ENCODE measurements at places on chromosomes 2 and 18.

DNA sequence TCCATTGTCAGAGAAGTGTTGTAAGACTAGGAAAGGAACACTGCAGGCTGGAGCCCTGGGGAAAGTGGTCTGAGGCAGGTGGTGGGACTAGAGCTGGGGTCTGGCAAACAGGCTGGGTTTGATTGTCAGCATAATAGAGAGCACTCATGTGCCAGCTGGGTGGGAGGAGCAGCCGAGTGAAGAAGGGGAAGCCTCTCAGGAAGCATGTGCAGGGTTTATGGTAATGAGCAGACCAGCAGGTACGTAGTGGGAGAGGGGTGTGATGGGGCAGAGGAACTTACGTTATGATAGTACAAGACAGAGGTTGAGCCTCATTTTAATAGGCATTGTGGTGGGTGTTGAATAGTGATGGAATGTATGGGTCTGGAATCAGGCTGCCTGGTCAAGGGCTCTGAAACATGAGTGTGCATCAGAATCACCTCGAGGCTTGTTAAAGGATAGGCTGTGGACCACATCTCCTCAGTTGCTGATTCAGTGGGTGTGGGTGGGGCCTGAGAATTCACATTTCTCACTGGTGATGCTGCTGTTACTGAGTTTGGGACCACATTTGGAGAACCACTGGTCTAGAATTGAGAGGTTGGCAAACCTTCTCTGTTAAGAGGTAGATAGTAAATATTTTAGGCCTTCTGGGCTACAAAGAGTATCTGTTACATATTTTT lies 1.7 kb upstream of the MGAT5 start:
- no peak for DNase-seq

- DNase-seq = peak; percentile 68
Measured at GRCh38 chr2:160388464-160389263, 104.9 kb downstream of the RBMS1 start.

- DNase-seq = no peak
Measured at GRCh38 chr18:22971038-22971437, 37.9 kb downstream of the RBBP8 start.

DNA sequence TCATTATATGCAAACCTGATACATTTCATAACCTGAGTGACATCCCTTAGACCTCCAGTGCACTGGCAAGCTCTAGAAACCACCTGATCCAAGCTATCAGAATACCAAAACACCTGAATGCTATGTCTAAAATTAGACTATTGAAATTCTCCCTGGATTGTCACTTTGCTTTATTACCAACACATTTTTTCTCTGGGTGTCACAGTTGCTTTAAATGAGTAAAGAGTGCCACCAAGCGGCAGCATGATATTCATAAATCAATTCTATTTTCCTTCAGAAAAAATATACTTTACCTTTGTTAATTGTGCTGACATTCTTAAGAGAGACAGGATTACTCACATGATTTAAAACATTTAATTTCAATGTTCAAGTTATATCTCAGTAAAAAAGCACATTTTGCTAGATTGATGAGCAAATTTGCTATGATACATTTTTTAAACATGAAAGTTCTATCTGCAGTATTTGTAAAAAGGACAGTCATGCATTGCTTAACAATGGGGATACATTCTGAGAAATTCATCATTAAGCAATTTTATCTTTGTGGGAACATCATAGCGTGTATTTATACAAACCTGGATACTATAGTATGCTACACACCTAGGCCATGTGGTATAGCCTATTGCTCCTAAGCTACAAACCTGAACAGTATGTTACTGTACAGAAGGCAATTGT lies 338.4 kb upstream of the SLC39A10 start:
- DNase-seq = peak; percentile 71

- DNase-seq = peak; percentile 31
Measured at GRCh38 chr2:3595985-3596384, 1.1 kb downstream of the COLEC11 start.

DNA sequence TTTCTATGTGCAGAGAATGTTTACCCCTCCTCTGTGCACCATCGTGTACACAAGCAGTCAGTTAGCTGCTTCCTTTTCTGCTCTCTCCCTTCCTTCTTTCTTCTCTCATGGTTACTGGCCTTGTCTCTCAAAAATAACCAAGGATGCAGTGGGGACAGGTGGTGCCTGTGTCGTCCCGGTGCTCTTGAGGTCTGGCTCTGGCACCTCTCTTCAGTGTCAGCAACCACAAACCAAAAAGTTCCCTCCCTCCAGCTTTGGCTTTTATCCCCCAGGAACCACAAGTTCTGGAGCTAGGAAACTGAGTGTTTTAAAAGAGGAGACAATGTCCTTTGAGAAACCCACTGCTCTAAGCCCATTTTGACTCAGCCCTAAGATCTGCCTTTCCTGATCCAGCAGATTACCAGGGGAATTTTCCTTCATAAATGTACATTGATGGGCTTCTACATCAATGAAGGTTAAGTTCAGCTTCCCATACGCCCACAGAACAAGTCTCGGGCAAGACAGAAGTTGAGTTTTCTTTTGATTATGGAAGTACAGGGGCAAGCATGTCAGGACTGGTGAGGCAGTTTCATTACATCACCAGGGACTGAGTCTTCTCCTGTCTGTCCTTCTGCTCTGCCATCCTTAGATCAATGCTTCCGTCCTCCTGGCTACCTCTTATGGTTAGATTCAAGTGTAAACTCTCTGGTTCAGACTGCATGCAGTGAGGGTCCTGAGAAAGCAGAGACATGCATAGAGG lies 232.2 kb downstream of the SETBP1 start:
- DNase-seq = no peak

DNA sequence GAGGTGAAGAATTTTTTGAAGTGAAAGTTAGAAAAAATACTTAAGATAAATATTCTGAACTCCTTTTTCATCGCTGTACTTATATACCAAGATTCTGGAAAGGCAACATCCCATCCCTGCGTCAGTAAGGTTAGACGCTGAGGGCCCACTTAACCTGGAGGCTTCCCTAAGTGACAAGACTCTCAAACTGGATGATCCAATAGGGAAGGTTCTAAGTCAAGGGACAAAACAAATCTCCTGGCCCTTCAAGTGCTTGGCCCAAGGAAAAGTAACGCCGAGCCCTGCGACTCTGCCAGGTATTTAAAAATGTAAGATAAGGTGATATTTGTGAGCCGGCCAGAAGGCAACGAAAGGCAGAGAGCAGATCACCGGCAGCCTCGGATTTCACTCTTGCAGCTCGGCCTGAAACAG lies 1.3 kb downstream of the STK39 start:
- no peak for DNase-seq

GRCh38 chr2:120539937-120540718 lies 194.2 kb downstream of the INHBB start:
- DNase-seq = no peak

- peak; percentile 27 for DNase-seq
Measured at GRCh38 chr2:196592331-196592910, 47.1 kb upstream of the CCDC150 start.

DNA sequence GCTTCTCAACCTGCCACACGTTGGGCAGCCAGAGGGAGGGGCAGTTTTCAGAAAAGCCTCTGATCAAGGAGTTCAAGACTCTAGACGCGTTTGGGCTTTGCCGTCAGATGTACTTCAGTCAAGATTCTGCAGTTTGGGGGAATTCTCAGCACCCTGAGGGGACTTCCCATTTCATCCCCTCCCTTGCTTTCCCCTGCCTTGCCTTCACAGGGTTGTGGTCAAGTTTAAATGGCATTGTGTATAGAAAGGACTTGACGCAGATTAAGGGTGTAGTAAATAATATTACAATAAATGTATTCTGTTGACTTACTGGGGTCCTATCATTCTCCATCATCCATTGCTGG lies 198.3 kb upstream of the NABP1 start:
- no peak for DNase-seq

DNA sequence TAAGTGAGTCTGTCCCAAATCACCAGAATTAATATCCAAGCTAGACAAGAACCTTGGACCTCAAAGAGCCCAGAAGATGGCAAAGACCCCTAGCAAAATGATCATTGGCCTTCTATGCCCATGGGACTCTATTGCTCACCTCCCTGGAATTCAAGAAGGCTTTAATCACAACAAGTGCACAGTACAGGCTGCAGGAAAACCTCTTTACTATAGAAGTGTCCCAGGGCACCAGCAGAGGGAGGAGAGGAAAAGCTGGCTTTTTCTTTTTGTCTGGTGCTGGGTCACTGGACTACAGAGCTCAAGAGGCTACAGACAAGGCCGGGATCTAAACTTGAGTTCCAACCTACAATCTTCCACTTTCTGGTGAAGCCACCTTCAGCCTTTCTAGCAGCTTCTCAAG lies 88.3 kb upstream of the PPP1CB start:
- no peak for DNase-seq

DNA sequence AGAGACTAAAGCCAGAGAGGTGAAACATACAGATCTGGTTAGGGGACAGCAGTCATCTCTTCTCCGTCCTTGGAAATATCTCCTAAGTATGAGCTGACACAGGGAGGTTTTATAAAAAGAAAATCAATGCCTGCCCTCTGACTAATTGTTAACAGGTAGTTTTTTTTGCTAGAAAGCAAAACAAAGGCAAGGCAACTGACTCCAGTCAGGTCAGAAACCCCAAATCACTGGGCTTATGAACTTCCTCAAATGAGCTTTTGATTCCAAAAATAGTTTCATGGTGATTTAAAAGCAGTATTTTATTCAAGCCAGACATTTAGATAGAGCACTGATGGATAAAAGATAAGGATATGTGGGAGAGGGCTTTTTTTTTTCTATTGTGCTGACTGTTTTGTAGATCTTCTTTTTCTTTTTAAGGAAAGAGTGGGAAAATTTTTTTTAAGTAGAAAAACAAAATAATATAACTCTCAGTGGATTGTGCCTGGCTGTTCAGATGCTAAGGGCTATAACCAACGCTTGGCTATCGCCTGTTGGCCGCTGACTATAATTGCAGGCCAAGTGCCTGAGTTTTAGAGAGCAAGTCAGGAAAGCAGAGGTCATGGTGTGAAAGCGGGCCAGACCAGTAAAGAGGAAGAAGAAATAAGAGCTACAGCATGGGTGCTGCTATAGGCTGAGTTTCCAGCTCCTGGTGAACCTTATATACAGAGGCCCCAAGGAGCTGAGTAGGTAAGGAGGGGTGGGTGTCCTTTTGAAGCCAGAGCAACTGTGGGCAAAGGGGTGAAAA lies 44.9 kb downstream of the MRPL35 start:
- DNase-seq = no peak

DNA sequence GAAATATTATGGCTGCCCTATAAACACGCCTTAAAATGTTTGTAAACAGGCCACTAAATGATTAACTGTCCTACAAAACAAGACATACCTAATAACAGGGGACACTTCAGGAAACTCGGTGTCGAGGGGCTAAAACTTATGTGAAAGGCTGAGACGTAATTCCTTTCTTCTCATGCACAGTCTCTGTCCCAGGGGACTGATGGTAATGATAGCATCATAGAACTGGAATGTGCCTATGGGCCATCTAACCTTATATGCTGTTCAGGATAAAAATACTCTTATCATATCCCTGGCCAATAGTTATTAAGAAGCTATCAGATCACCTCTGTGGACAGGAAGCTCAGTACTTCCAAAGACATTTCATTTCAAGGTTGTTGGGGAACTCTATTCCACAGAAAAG lies 252.6 kb upstream of the RASGRP3 start:
- DNase-seq = no peak

- DNase-seq = no peak
Measured at GRCh38 chr2:217875138-217875537, 127.7 kb downstream of the TNS1 start.

DNA sequence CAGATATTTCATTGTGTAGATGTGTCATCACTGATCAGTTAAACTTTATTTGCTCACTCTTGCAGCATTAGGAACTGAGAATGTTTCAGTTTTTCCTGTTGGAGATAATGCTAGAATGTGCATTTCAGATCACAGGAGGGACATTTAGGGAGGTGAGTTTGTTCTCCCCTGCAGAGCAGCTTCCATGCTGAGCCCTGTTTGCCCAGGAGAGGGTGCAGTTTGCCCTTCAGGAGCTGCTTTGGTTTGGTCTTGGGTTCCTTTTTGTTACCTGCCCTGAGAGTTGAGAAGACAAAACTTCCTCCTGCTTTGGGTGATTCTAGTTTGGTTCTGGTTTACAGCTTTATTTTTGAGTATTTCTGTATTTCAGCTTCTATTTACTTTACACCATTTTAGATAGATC lies 49.9 kb downstream of the DGKD start:
- peak; percentile 77 for DNase-seq

GRCh38 chr2:34408100-34408499 lies 809.0 kb upstream of the FAM98A start:
- no peak for DNase-seq

- DNase-seq = no peak
Measured at GRCh38 chr2:46024146-46024779, 272.9 kb upstream of the EPAS1 start.

GRCh38 chr2:24912523-24912922 lies 7.5 kb downstream of the ADCY3 start:
- no peak for DNase-seq

- no peak for DNase-seq
Measured at GRCh38 chr2:101396316-101396717, 9.0 kb upstream of the CREG2 start.

- DNase-seq = no peak
Measured at GRCh38 chr18:77162580-77162979, 30.0 kb upstream of the MBP start.

DNA sequence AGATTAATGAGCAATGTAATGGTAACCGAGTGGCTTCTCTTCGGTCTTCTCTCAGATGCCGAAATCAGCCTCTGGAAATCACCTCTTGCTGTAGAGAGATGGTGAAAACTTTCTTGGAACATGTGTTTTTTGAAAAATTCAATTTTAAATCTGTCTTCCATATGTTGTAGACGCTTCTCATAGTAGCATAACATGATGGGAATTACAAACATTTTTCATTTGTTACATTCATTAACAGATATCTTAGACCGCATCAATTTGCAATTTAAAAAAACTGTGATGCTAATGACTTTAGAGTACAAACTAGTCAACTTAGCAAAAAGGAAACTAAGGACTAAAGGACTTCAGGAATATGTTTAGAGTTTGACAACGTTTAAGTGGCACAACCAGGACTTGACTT lies 275.2 kb downstream of the ASXL3 start:
- no peak for DNase-seq

DNA sequence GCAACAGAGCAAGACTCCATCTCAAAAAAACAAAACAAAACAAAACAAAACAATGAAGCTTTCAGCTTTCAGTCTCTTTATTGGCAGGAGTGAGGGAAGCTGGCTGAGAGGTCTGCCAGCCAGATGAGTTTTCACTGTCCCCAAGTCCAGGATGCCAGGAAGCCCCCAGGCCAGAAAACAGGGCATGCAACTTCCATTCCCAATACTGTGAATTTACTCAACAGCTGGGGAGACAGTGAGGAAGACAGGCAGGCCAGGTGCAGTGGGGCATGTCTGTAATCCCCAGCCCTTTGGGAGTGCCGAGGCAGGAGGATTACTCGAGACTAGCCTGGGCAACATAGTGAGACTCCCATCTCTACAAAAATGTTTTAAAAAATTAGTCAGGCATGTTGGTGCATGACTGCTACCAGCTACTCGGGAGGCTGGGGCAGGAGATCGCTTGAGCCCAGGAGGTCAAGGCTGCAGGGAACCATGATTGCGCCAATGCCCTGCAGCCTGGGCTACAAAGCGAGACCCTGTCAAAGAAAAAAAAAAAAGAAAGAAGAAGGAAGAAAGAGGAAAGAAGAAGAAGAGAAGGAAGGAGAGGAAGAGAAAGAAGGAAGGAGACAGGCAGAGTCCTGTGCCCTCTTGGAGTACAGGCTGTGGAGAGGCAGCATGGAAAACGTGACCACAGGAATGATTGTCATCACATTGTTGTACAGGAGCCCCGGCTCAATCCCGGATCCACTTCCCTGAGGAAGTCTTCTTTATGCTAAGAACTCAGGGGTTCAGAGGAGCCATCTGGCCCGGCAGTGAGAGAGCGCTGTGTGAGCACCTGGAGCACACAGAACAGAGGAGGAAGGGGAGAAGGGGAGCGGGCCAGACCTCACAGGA lies 29.2 kb upstream of the POMC start:
- no peak for DNase-seq

All from activated CD8-positive, alpha-beta T cell treated with anti-CD3 and anti-CD28 coated beads, Interleukin-2, amount 10 ng/mL, durations not matched to agents 7 days and 5 days (primary cell).